ENCODE measurements at places on chromosomes 13 and 19.

DNA sequence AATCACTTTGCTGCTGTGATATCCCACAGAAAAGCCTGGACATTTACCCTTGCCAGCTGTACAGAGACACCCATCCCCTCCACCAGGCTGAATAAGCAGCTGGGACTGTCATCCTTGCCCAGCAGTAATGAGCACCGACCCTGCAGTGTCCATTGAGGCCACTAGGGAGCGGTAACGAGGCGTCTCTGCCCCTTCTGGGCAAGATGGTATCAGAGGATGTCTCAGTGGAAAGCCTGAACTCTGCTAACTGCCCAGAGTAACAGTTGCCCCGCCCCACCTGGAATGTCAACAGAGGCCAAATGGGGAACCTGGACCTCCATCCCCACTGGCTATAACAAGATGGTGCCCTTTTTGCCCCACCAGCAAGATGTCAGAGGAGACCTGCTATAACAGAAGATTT, 22.8 kb upstream of the CEACAM20 start:
- DNase-seq, result peak; percentile 7

- DNase-seq, result no peak
These were observed 271.9 kb upstream of the SPRY2 start for GRCh38 chr13:80612804-80613203.

DNA sequence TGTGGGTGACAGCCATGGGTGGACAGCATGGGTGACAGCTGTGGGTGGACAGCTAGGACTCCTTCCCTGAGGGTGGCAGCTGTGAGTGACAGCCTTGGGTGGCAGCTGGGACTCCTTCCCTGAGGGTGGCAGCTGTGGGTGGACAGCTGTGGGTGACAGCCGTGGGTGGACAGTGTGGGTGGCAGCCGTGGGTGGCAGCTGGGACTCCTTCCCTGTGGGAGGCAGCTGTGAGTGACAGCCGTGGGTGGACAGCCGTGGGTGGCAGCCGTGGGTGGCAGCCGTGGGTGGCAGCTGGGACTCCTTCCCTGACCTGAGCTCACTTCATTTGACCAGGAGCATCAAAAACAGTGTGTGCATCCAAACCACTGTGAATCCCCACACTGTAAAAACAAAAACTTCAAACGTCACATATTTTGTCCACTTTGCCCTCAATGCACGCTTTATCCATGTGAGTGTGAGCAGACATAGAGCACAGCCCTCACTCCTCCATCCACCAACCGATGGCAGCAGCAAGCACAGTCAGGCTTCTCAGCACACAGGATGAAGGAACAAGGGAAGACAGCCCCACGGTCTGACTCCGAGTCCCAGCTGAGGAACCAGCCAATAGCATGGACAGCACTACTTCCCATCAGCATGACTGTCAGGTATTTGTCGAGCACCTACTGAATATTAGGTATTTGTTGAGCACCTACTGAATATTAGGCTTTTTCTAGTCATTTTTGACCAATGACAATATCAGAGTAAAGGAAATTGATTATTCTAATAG, 1.6 kb upstream of the CFAP97D2 start:
- no peak for DNase-seq

DNA sequence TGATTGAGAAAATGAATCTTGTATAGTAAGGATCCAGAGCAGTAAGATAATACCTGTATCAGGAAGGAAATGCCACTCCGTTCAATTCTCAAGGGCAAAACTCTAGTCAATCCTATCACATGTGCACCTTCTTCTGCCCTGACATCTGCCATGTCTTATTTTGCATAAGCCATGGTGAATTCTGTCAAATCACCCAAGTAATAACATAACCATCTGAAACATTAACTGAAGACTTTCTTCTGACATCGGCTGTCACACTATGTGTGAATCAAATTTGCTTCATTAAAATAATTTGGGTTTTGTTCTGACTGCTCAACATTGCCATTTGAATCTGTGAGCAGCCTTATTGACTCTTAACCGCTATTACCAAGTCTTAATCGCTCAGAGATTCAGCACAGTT, 91.2 kb downstream of the PCDH9 start:
- no peak for DNase-seq

DNA sequence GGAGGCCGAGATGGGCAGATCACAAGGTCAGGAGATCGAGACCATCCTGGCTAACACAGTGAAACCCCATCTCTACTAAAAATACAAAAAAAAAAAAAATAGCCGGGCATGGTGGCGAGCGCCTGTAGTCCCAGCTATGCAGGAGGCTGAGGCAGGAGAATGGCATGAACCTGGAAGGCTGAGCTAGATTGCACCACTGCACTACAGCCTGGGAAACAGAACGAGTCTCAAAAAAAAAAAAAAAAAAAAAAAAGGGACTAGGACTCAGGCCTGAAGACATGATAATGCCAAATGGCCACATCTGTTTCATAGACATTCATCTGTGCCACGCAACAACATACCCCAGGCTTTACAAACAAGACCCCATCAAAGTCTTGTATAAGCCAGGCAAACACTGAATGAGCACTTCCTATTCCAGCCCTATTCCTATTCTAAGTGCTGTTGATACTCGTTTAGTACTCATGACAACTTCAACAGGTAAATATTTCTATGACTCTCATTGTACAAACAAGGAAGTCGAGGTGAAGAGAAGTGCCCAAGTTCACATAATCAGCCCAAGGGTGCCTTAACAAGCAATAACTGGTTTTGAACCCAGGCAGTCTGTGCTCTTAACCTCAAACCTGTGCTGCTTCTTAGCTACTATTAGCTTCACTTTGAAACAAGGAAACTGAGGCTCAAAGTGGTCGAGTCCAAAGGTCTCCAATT, 1.7 kb downstream of the B9D2 start:
- DNase-seq, result no peak

GRCh38 chr19:46624958-46625661, at the start of gene PTGIR:
PTGIR (minus strand) TSS chr19:46625089; CDS start chr19:46624225, 864 bp downstream.
- DNase-seq, result no peak

DNA sequence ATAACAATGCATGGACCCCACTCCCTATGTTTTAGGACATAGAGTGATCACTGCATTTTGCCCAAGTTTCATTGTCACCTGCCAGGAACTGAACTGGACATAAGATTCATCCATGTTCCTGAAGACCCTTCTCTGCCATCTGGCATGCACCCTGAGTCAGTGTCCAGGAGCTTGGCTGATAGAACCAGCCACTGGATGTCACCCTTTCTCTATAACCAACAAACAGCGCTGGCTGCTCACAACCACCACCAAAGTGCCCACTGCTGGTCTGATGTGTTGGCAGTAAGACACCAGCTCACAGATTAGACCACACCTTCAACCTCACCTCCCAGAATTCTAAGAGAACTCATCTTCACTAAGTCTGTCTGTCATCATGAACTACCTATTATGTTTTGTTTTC, 333.4 kb downstream of the ITGBL1 start:
- peak; percentile 24 for DNase-seq

DNA sequence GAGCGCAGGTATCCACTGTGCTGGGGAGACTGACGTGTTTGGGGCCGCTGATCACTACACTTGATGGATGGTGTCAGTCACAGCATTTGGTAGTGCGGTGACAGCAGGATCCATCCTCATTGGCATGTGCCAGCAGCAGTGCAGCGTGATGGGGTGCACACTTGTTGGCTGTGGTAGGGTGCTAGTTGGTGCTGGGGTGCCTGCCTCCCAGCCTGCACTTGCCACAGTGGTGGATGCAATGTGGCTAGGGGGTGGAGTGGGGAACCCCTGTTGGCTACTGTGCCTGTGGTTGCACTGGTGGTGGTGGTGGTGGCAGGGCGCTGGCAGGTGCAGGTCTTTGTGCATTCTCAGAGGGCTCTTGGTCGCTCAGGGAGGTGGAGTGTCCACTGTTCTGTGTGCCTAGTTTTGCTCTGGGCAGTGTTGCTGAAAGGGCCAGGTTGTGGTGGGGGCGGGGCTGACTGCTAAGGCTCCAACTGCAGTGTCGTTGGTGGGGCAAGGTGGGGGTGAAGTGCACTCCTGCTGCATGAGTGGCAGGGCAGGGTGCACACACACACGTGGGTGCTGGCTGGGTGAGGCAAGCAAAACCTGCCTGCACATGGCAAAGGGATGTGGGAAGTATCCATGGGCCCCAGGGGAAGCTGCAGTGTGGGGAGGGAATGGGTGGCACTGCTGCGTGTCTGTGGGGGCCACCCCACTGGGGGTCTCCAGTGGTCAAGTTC, 84.8 kb downstream of the ZMYM2 start:
- no peak for DNase-seq

GRCh38 chr19:45630463-45630862, 8.7 kb downstream of the EML2 start:
- DNase-seq, result no peak

DNA sequence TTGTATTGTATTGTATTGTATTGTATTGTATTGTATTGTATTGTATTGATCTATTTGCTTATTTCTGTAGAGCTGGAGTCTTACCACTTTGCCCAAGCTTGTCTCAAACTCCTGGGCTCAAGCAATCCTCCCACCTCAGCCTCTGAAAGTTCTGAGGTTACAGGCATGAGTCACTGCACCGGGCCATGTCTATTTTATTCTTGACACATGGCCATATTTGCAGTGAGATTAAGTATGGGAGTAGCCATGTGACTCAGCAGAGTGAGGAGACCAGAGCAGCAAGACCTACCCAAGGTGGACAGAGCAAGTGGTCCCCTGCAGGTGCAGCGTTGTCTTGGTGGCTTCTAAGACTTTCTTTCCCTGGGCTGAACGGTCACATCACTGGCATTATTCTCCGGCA, 49.1 kb upstream of the UBAC2 start:
- DNase-seq, result no peak

- no peak for DNase-seq
These were observed 52.8 kb downstream of the SPTBN4 start for GRCh38 chr19:40519352-40520322.

DNA sequence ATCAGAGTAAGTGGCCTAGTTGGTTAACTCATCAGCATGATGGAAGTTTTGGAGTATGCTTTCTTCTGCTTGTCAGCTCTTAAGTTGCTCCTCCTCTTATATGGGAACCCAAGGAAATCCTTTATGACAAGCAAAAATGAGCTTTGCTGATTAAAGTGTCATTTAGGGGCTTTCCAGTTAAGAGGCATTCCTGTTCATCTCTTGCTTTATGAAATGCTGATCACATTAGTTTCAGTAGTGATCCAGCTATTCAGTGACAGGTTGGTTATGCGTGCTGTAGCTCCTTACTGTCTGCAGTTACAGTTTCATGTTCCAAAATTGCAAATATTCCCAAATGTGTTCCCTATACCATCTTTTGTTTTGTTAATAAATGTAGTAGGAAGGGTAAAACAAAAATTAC, 146.6 kb downstream of the CDK8 start:
- DNase-seq, result no peak

All from AML-193 (cell line).